ENCODE measurements at places on chromosomes 1 and 21.

DNA sequence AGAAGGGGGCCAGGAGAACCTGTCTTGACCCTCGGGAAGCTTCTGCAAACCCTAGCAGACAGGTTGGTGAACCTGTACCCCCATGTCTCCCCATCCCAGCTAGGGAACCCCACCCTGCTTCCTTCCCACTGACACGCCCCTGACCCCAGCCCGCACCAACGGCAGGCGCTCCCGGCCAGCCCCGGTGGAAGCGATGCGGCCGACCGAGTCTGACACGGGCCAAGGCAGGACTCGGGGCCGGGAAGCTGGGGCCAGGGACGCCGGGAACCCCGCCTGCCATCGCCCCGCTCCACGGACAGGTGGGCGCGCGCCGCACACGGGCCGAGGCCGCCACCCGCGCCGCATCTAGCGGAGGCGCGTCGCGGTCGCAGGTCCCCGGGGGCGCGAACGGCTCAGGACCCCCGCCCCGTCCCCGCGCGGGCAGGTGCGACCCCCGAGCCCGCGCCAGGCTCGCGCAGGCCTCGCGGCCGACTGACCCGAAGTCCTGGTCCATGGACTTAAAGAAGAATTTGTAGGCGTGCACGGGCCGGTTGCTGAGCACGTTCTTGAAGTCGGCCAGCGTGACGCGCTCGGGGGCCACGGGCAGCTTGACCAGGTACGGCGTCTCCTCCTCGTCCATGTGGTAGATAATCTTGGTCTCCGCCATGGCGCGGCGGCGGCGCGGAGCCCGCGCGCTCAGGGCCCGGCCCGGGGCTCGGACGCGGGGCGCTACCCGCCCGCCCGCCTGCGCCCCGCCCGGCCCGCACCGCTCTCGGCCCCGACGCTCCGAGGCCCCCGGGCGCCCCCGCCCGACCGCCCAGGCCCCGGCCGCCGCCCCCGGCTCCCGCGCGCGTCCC, 580 bp downstream of the DVL1 start:
- DNase-seq: no peak

- no peak for DNase-seq
Observed at GRCh38 chr1:59146651-59147358, 150.1 kb upstream of the FGGY start.

GRCh38 chr1:67532452-67533216, 102.4 kb upstream of the SERBP1 start:
- peak; percentile 80 for DNase-seq

DNA sequence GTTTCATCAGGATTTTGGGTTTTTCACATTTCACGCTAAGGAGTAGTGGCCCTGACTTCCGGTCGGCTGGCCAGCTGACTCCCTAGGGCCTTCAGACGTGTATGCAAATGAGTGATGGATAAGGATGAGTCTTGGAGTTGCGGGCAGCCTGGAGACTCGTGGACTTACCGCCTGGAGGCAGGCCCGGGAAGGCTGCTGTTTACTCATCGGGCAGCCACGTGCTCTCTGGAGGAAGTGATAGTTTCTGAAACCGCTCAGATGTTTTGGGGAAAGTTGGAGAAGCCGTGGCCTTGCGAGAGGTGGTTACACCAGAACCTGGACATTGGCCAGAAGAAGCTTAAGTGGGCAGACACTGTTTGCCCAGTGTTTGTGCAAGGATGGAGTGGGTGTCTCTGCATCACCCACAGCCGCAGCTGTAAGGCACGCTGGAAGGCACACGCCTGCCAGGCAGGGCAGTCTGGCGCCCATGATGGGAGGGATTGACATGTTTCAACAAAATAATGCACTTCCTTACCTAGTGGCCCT, 23.1 kb upstream of the TNFRSF1B start:
- peak; percentile 90 for DNase-seq

GRCh38 chr1:156509424-156510034, 9.0 kb upstream of the MEF2D start:
- no peak for DNase-seq

- no peak for DNase-seq
Observed at GRCh38 chr1:184392067-184392466, 5.2 kb downstream of the C1orf21 start.

DNA sequence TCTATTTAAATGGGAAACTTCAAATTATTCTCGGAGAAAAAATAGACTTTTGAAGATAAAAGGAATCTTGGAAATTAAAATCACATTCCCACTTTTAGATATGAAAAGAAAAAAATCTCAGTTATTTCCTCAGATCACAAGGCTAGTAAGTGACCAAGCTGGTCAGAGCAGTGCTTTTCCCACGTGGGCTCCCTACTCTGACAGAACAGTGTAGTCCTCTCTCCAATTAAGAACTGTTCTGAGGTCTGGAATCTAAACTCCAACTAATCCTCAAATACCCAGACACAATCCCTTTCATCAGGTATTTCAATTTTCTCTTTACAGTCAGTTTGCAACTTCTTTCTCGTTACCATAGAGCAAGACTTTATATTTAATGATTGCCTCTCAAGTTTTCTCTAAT, 50.6 kb downstream of the RGS21 start:
- no peak for DNase-seq

DNA sequence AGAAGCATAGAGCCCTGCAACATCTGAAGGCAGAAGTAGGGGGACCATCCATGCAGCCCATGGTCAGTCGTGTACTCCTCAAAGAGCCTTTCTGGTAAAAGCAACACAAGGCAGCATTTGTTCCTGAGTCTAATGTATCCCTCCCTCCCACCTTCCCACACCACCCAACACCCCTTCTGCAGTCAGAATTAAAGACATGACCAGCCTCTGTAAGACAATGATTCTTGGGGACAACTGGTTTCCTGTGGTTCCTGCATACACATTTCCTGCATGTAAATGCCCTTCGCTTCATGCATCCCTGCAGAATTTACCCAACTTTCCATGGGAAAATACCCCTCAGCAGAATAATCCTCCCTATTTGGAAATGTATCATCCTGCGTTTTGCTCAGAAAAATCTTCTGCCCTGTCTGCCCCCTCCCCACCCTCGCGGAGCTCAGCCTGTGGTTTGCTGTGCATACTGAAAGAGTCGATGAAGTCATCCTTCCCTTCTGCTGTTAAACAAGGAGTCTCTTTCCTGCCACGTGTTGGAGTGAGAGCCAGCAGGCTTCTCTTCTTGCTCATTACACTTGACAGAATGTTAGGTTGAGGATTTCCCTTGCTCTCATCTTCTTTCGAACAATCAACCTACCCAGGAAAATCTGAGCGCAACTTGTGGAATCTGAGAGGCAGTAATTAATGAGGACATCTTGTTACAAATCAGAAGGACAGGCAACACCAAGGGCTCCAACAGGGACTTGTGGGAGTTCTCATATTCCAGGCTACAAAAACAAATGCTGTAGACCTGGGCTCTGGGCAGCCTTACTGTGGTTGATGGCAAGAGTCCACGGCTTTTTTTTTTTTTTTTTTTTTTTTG, 4.7 kb downstream of the TNN start:
- DNase-seq: peak; percentile 94

DNA sequence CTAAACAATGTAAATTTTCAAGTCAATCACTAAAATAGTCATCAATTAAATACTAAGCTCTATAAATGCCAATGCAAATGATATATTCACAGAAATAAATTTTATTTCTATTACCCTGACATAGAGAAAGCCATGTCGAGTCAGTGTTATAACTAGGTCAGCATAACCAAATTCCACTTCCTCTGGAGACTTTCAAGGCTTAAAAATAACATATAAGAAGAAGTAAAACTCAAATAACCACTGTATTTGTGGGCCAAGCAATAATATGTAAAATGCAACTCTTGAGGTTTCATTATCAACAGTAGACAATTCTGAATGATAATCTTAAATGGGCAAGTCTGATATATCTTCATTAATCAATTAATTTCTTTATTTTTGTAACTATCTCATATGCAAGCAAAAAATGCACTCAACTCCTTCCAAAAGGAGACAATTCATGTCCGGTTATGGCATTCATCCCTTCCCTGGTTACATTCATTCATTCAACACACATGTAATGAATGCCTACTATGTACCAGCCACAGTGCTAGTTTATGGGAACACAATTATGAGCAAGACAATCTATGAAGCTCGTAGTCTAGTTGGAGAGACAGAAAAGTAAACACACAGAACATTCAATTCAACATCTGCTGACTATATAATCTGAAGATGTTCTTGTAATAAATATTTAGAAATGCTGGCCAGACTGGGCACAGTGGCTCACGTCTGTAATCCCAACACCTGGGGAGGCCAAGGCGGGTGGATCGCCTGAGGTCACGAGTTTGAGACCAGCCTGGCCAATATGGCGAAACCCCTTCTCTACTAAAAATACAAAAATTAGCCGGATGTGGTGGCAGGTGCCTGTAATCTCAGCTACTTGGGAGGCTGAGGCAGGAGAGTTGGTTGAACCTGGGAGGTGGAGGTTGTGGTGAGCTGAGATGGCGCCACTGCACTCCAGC, 37.1 kb upstream of the CAP1 start:
- no peak for DNase-seq

- DNase-seq: no peak
Observed at GRCh38 chr1:244313346-244313745, 138.4 kb downstream of the ADSS2 start.

GRCh38 chr1:161427733-161428516, 60.2 kb upstream of the CFAP126 start:
- DNase-seq: peak; percentile 38

- no peak for DNase-seq
Observed at GRCh38 chr1:11563560-11564069, 84.7 kb downstream of the DISP3 start.

DNA sequence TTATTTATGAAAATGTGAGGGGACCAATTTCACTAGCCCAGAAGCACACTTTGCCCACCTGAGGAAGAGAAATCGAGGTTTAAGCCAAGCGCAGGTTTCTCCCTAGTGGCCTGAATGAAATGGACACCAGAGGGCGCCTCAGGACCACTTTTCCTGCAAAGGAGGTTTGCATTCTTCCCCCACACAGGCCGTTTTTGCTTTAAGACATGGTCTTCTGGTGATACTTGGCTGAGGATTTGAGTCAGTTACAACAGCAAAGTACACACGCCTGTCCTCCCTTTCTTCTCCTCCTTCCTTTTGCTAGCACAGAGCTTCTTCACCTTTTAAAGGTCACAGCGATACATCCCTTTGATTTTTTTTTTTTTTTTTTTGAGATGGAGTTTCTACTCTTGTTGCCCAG, 5.4 kb downstream of the PLA2G2E start:
- DNase-seq: peak; percentile 84

DNA sequence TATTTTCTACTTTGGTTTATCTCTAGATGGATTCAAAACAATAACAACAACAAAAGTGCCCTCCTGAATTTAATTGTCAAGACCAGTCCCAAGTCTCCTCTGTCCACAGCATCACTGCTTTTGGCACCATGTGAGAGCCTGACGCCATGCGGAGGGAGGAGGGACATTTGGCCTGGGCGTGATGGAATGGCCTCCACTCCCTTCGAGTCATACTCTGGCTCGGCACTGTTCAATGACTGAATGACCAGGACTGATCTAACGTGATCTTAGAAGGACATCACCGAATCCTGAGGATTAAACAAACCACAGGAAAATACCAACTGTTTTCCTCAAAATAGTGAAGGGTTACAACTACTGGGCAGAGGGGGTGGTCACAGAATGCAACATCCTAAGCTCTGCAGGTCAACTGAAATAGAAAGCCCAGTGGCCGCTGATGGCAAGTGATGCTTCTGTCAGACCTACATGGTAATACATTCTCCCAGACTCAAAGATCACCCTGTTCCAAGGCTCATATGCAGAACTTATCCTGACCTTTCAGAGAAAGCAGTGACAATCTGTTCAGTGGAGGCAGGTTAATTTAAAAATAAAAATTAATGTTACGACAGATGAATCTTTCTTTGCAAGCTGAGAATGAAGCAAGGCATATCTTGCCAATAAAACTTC, 19.1 kb downstream of the SRSF4 start:
- DNase-seq: no peak

- no peak for DNase-seq
Observed at GRCh38 chr1:40199126-40199525, 37.9 kb downstream of the RLF start.

GRCh38 chr1:199936441-199936840, 91.1 kb upstream of the NR5A2 start:
- DNase-seq: no peak

GRCh38 chr1:204065174-204065985, 7.5 kb upstream of the SOX13 start:
- DNase-seq: no peak

- DNase-seq: peak; percentile 95
Observed at GRCh38 chr1:88985032-88985431, 7.4 kb downstream of the KYAT3 start.

- DNase-seq: no peak
Observed at GRCh38 chr1:31409946-31410858, 2.8 kb upstream of the SERINC2 start.

DNA sequence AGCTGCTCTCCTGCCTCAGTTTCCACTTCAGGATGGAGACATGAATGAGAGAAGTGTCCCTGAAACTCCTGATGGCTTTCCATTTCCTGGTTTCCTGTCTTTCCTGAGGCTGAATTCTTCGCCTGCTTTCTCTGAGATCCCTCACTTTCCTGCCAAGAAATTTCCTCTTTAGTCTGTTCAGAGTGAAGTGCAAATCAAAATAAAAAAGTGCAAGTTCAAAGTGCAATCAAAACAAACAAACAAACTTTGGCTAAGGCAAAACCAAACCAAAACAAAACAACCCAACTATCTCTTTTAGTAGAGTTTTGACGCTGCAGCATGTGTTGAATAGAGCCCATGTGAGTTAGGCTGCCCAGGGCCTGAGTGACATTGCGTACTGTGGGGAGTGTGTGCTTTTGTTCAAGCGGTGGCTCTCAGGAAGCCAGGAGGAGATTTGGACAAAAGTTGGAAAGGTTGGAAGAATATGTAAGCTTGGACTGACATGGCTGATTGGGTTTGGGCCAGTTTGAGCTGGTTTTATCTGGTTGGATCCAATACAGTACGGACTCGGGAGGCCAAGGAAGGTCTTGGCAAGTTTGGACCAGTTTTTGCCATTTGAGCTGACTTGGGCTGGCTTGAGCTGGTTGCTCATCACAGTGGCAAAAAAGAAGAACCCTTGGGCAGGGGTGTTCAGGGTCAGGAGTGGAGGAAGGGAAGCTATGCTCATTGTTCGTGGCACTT, 61.1 kb upstream of the TINAGL1 start:
- DNase-seq: no peak

- DNase-seq: no peak
Observed at GRCh38 chr1:220974431-220974830, 95.2 kb downstream of the HLX start.

DNA sequence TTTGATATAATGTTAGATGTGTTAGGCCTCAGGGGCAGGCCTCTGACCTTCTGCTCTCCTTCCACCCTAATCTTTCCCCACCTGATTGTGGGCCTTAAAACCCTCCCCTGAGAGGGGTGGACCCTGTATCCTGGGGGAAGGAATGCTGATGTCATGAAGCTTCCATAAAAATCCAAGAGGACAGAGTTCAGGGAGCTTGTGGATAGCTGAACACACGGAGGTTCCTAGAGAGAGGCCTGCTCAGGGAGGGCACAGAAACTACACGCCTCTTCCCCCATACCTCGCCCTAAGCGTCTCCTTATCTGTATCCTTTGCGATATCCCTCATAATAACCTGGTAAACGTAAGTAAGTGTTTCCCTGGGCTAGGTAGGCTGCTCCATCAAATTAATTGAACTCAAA, 4.3 kb downstream of the MFN2 start:
- DNase-seq: no peak

- no peak for DNase-seq
Observed at GRCh38 chr1:21326861-21327344, 36.6 kb upstream of the ECE1 start.

GRCh38 chr1:154488922-154489321, 13.1 kb upstream of the TDRD10 start:
- DNase-seq: no peak
